ENCODE measurements at places on chromosomes 4 and X. TPM values are rescaled to one million over a fixed set of nuclear protein-coding genes. Genes with fewer than 3 reads are reported as not detected.

- H3K36me3 ChIP-seq, result no peaks in the 10 kb centered on the region
- peaks cover 4% of the 10 kb centered on the region for H3K4me1 ChIP-seq
- no peak for DNase-seq
- H3K27me3 ChIP-seq, result no peaks in the 10 kb centered on the region
- no peak overlapping the region for H3K27ac ChIP-seq
Observed at GRCh38 chr4:40682290-40683101, 52.8 kb upstream of the RBM47 start.

- H3K4me3 ChIP-seq, result no peak overlapping the region
- DNase-seq, result no peak
Observed at GRCh38 chr4:172898715-172899114, 269.9 kb upstream of the GALNT7 start.

GRCh38 chr4:17013382-17014006 is 115.0 kb upstream of the LDB2 start:
- peak; percentile 51 for DNase-seq
- no peak overlapping the region for H3K4me3 ChIP-seq
- no peaks in the 10 kb centered on the region for H3K4me1 ChIP-seq
- no peak overlapping the region for H3K27ac ChIP-seq
- no peaks in the 10 kb centered on the region for H3K27me3 ChIP-seq

DNA sequence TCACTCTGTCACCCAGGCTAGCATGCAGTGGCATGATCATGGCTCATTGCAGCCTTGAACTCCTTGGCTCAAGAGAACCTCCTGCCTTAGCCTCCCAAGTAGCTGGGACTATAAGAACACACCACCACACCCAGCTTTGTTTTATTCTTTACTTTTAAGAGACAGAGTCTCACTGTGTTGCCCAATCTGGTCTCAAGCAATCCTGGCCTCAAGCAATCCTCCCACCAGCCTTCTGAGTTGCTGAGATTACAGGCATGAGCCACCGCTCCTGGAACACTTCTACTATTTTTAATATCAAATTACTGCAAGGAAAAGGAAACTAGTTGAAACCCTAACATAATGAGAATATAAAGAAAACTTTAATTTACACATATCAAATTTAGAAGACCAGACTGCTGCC is 85.4 kb downstream of the FAM13A start:
- no peaks in the 10 kb centered on the region for H3K4me1 ChIP-seq
- no peak for DNase-seq
- H3K27me3 ChIP-seq, result no peaks in the 10 kb centered on the region
- H3K36me3 ChIP-seq, result no peaks in the 10 kb centered on the region

DNA sequence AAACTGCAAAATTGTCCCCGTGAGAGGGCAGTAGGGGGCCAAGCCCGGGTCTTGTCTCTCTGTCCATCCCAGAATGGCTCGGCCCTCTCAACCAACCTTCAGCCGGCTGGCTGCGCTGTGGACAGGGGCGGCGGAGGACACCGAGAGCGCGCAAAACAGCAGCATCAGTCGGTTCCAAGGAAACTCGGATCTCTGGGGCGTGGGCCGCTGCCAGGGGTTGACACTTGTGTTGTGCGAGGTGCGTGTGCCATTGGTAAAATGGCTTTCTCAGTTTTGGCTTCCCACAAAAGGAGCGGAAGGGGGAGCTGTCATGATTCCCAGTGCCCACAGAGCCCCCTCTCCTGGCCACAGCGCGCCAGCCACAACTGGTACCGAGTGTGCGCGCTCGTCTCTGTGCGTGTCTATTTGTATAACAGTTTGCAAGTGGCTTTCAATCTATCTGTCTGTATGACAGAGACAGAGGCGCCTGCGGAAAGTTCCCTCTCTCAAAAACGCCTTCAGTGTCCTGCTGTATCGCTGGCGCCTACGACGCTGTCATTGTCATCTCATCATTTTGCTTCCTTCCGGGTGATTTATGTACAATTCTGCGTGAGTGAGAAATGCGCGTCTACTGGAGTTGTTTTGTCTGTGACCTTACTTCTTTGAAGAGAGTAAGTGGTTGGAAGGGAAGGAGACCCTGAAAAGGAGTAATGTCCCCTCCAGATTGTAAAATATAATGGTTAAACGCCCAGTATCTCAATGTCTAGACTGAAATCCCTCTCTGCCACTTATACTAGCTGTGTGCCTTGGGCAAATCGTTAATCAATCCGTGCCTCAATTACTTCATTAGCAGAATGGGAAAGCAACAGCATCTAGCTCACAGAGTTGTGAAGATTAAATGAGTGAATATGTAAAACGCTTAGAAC is 1.8 kb downstream of the DKK2 start:
- H3K36me3 ChIP-seq, result no peaks in the 10 kb centered on the region
- H3K4me1 ChIP-seq, result peaks cover 24% of the 10 kb centered on the region
- peak; percentile 25 for DNase-seq
- no peak overlapping the region for H3K27ac ChIP-seq

DNA sequence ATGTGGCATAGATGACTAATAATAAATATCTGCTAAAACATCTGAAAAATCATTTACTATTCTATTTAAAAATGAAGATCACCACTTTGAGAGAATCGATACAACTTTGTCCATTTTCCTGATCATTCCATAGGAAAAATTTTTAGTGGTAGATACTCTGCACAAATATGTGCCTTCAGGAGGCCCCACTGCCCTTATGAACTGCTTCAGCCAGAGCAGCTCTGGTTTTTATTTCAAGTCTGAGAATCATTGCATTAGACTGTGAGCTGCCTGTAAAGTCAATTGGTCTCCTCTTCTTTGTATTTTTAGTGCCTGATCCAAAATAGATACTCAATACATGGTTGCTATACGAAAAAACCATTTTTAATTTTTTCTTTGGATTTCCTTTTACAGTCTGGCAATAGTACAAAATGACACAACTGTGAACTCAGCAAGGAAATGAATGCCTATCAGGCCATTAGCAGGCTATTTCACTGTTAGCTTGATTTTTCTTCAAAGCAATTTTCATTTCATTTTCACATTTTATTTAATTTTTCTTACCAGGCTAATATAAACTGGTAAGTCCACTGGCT is 69.1 kb downstream of the SHISA3 start:
- no peak overlapping the region for H3K27ac ChIP-seq
- H3K4me3 ChIP-seq, result no peak overlapping the region
- H3K27me3 ChIP-seq, result no peaks in the 10 kb centered on the region
- no peaks in the 10 kb centered on the region for H3K36me3 ChIP-seq
- no peaks in the 10 kb centered on the region for H3K4me1 ChIP-seq

DNA sequence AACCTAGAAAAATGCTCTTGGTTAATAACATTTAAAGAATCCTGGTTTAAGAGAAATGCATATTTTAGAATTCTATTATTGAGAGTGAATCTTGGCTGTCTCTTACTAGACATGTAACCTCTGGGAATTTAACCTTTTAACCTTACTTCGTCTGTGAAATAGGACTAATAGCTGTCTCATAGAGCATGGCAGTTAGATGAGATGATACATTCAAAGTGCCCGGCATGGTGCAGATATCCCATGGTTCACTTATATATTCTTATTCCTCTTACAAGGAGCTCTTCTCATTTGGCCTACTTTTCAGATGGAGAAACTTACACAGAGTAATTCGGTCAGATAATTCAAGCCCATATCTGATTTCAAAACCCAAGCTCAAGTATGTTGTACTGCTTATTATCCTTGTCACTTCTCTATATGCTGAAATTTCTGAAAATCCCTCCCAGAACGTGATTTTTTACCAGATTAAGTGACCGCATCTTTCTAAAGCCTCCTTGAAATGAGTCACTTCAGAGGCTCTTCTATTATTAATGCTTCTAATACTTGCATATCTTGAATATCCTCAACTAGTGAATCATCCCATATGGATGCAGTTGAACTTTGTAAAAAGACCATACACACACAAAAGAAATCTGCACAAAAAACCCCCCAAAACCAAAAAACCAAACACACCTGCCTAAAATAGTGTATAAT is 4.9 kb downstream of the CDKN2AIP start:
- DNase-seq, result peak; percentile 89
- H3K4me3 ChIP-seq, result peak overlapping the region; percentile 23
- H3K4me1 ChIP-seq, result peaks cover 22% of the 10 kb centered on the region
- H3K27me3 ChIP-seq, result no peaks in the 10 kb centered on the region
- H3K36me3 ChIP-seq, result peaks cover 23% of the 10 kb centered on the region
- peak overlapping the region; percentile 61 for H3K27ac ChIP-seq

- peaks cover 9% of the 10 kb centered on the region for H3K4me1 ChIP-seq
- H3K27me3 ChIP-seq, result no peaks in the 10 kb centered on the region
- H3K36me3 ChIP-seq, result no peaks in the 10 kb centered on the region
- H3K4me3 ChIP-seq, result no peak overlapping the region
- no peak overlapping the region for H3K27ac ChIP-seq
Observed at GRCh38 chrX:119226446-119226845, 9.6 kb upstream of the PGRMC1 start.

DNA sequence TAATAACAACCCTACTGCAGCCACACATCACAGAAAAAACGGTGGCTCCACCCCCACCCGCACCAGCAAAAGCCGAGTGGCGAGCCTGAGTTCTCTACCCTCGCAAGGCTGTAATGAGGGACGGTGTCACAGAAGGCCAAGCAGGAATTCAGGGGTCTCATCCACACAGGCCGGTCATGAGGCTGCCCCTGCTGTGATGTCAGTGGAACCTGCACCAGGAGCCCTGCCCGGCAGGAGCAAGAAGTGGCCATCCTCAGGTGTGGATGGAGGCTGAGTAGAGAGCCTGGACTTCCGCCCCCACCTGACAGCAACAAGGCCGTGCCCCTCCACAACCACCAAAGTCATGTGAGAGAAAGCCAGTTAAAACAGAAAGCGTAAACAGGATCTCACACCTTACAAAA is 20.6 kb downstream of the LYAR start:
- no peaks in the 10 kb centered on the region for H3K27me3 ChIP-seq
- H3K4me1 ChIP-seq, result peaks cover 9% of the 10 kb centered on the region
- no peak overlapping the region for H3K4me3 ChIP-seq
- DNase-seq, result no peak
- peaks cover 31% of the 10 kb centered on the region for H3K36me3 ChIP-seq
- no peak overlapping the region for H3K27ac ChIP-seq

GRCh38 chr4:174451718-174452296 is 70.5 kb downstream of the HPGD start:
- no peaks in the 10 kb centered on the region for H3K27me3 ChIP-seq
- H3K27ac ChIP-seq, result no peak overlapping the region
- no peak overlapping the region for H3K4me3 ChIP-seq
- no peaks in the 10 kb centered on the region for H3K4me1 ChIP-seq

GRCh38 chrX:38935561-38935960 is 134.3 kb downstream of the MID1IP1 start:
- no peaks in the 10 kb centered on the region for H3K27me3 ChIP-seq
- H3K27ac ChIP-seq, result no peak overlapping the region
- H3K36me3 ChIP-seq, result no peaks in the 10 kb centered on the region
- DNase-seq, result no peak
- no peaks in the 10 kb centered on the region for H3K4me1 ChIP-seq
- no peak overlapping the region for H3K4me3 ChIP-seq

DNA sequence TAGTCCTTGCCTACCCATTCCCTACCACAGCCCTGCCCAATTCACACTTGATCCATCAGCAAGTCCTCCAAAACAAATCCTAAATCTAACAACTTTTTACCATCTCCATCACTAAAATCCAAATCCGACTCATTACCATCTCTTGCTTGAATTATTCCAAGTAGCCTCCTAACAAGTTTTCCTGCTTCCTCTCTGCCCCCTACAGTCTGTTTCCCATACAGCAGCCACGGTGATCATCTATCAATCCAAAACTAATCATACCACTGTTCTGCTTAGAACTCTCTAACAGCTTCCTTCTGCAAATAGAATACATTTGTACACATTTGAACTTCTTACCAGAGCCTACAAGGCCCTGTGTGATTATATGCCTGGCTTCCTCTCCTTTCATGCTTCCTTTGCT is 133.0 kb downstream of the SHROOM4 start:
- no peaks in the 10 kb centered on the region for H3K36me3 ChIP-seq
- H3K27ac ChIP-seq, result no peak overlapping the region
- no peaks in the 10 kb centered on the region for H3K4me1 ChIP-seq
- no peaks in the 10 kb centered on the region for H3K27me3 ChIP-seq

GRCh38 chr4:158259955-158260575 is 49.8 kb downstream of the TMEM144 start:
- no peaks in the 10 kb centered on the region for H3K4me1 ChIP-seq
- peak; percentile 4 for DNase-seq
- no peak overlapping the region for H3K27ac ChIP-seq
- no peaks in the 10 kb centered on the region for H3K36me3 ChIP-seq
- no peaks in the 10 kb centered on the region for H3K27me3 ChIP-seq

DNA sequence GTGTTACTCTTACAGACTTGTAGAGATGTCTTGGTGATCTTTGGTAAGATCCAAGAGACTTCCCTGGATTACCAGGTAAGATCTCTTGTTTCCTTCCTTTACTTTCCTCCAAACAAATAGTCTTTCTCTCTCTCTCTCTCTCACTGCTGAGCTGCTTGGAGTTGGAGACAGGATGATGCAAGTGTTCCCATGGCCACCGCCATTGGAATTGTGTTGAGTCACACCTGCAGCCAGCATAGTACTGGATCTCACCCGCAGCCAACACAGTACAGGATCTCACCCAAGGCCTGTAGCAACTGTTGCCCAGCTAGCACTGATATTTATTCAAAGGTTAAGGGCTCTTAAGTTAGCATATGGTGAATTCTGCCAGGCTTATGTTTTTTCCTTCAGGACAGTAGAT is 1080.9 kb downstream of the FAT4 start:
- H3K27me3 ChIP-seq, result no peaks in the 10 kb centered on the region
- no peak overlapping the region for H3K4me3 ChIP-seq
- DNase-seq, result peak; percentile 29
- no peaks in the 10 kb centered on the region for H3K36me3 ChIP-seq
- H3K4me1 ChIP-seq, result no peaks in the 10 kb centered on the region

Gene ARSJ
- total RNA-seq, result 60.1 TPM

Gene EDNRA
- total RNA-seq, result 9.3 TPM

Gene PAGE2B
- total RNA-seq, result not detected

Gene WAS
- total RNA-seq, result 1.1 TPM

Gene CORIN
- 0.20 TPM for total RNA-seq

Gene FRG2
- not detected for total RNA-seq
